ENCODE measurements at places on chromosomes 3 and 15.
A peak's percentile ranks its signal among the peaks of the same experiment; 100 is the strongest.

DNA sequence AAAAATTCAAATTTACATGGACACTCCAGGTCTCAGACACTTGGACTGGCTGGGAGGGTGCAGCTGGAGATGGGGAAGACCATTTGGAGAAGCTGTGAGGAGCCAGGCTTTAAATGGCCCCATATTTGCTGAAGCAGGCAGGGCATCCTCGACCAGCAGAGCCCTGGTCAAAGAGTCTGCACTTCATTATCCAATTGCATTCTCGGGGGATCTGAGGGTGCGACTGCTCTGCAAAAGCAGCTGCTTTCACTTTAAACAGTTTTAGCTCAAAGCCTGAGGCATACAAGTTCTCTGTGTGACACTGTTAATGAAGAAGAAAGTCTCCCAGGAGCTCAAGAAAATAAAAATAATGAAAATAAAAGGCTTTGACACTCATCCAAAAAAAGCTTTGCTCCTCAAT lies 98.0 kb upstream of the SLC25A36 start:
- DNase-seq = peak; percentile 39

- DNase-seq = no peak
Measured at GRCh38 chr15:52290800-52291199, 4.8 kb downstream of the MYO5C start.

- no peak for DNase-seq
Measured at GRCh38 chr3:120816728-120817127, 74.2 kb downstream of the GTF2E1 start.

GRCh38 chr15:99508311-99508645 lies 57.5 kb upstream of the MEF2A start:
- DNase-seq = no peak

DNA sequence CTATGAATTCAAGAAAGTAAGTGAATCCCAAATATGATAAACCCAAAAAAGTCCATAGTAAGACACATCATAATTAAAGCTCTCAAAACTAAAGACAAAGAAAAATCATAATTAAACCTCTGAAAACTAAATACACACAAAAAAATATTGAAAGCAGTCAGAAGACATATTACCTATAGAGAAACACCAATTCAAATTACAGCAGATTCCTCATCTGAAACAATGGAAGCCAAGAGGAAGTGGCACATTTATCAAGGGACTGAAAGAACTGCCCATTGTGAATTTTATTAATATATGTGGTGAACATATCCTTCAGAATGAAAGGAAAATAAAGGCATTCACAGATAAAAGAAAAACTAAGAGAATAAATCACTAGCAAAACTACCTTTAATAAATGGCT lies 128.2 kb downstream of the SCAPER start:
- no peak for DNase-seq

Measured in SK-N-SH (cell line).